ENCODE measurements at places on chromosomes 5 and 9.

GRCh38 chr5:36230151-36230790 is 11.5 kb downstream of the NADK2 start:
- DNase-seq, result no peak

GRCh38 chr5:174725991-174726601 is 1.7 kb downstream of the MSX2 start:
- DNase-seq, result no peak

DNA sequence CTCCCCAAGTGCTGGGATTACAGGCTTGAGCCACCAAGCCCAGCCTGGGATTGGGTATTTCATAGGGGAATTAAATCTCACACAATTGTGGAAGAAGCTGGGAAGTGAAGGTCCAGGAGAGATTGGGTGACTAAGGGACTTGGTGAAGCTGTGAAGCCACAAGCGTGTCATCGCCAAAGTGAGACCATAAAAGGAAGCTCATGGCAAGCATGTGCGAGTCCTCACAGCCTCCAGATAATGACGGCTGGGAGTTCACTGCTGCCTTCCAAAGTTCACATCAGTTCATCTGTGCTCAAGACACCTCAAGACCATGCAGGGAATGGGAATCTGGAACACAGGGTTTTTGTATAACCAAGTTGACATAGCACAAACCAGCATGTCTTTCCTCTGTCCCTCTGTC is 210.6 kb downstream of the MARCHF11 start:
- no peak for DNase-seq

GRCh38 chr5:35213608-35214007 is 16.7 kb downstream of the PRLR start:
- DNase-seq, result no peak

DNA sequence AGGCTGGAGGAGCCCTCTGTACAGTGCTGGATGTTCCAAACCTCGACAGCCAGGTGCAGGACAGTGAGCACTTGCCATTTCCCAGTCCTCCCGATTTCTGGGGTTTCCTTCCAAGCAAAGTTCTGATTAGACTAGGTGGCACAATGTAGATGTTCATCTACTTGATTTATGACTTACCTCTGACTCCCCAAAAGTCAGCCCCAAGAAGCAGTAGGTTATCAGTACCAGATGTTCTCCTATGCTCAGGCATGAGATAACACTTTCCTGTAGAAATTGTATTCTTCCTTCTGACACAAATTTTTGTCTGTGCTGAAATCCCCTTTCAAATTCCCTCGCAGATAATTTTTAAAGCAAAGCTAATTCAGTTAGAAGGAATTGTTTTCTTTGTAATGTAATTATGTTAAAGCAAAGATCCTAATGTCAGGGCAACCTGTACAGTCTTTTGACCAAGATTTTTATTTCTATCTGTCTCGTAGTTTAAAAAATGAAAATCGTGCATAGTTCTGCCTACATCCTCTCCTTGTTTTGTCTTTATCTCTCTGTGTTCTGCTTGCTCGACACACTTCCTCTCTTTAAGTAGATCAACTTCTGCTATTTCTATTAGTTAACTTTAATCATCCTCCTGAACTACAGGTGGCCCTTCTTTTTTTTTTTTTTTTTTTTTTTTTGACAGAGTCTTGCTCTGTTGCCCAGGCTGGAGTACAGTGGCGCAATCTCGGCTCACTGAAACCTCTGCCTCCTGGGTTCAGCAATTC is 102.4 kb upstream of the PJA2 start:
- no peak for DNase-seq

DNA sequence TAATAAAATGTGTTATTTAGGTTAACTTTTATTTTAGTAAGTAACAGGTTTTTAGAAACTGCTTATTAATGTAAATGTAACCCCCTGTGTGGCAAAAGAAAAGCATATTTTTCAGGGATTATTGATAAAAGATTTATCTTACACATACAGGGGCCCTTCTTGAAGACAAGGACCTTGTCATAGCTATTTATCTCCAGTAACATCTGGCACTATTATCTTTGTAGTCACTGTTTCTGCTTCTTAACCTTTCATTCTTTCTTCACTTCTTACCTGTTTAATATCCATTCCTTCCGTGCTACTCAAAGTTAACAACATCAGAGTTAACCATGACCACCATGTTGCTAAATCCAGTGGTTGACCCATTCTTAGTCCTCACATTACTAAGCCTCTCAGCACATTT is 117.8 kb upstream of the VCAN start:
- no peak for DNase-seq

- DNase-seq, result no peak
Measured at GRCh38 chr5:21831145-21831787, 1021.9 kb downstream of the CDH12 start.

- no peak for DNase-seq
Measured at GRCh38 chr9:113131689-113132151, 19.1 kb upstream of the SLC31A2 start.

- DNase-seq, result no peak
Measured at GRCh38 chr9:38044706-38045105, 24.3 kb downstream of the SHB start.

GRCh38 chr5:105806596-105806995 is 1864.1 kb downstream of the EFNA5 start:
- no peak for DNase-seq

DNA sequence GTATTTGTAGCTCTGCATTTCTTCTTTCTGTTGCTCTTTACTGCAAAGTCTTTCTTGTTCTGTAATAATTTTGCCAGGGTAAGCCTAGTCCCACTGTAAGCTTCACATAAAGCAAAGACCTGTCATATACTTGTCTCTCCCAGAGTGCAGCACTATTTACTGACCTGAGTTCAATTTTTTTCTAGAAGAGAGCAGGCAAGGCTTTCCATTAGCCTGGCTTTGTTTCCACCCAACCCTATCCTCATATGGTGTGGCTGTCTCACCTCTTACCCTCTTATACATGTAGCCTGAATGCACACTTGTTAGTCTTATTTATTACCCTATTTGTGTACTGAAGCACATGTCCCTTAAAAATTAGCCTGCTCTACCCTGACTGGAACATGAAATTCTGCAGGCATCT is 170.4 kb downstream of the EFNA5 start:
- no peak for DNase-seq

- DNase-seq, result no peak
Measured at GRCh38 chr5:57414191-57414590, 68.4 kb downstream of the ACTBL2 start.

- DNase-seq, result no peak
Measured at GRCh38 chr5:132591145-132591544, 34.4 kb downstream of the RAD50 start.

DNA sequence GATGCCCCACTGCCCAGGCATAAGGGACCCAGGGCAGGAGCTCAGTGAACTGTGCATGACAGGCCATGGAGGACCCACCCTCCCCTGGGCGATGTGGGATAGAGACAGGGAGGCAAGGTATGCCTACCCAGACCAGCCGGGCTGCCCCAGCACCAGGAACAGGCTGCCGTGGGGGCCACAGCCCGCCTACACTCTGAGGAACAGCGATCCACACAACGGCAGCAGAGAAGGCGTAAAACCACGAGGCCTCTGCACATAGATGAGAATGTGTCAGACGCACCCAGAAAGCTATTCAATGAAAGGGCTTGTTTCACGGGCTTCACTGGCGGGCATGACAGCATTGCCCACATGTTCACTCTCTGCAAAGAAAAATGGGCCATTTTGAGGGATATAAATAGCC is 49.5 kb downstream of the SEMA4D start:
- peak; percentile 57 for DNase-seq

DNA sequence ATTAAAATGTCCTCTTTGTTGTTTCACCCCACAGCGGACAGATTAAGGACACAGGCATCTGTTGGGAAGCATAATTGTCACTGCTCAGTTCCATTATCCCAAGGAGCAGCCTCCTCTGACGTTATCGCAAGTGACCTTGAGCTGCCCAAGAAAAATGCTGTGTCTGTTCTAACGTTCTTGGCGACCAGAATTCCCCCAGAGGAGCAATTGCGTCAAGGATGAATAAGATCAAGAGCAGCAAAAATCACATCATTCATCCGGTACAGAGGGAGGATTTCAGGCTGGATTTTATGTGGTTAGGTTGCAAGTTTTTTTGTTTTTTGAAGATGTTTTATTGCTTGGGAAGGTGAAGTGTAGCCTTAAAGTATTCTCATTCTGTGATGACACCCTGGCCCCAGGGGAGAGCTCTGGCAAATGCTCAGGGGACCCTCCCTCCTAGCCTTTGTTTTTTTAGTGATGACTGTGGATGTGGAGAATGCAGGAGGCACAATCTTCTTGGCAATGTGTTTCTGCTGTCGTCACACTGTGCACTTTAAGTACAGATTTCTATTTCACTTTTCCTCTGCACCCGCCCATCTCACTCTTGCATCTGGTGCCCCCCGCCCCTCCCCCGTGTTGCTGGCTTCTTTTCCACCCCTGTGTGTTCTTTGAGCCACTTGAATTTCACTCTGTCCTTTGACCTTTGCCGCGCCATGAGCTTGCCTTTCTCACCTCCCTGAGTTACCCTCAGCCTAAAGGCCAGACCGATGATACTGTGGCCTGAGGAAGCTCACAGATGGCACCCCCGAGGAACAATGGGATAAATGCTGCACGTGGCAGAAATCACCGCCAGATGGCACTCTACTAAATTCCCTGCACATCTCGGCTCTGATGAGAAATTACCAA is 308.5 kb downstream of the RAB3C start:
- peak; percentile 69 for DNase-seq

DNA sequence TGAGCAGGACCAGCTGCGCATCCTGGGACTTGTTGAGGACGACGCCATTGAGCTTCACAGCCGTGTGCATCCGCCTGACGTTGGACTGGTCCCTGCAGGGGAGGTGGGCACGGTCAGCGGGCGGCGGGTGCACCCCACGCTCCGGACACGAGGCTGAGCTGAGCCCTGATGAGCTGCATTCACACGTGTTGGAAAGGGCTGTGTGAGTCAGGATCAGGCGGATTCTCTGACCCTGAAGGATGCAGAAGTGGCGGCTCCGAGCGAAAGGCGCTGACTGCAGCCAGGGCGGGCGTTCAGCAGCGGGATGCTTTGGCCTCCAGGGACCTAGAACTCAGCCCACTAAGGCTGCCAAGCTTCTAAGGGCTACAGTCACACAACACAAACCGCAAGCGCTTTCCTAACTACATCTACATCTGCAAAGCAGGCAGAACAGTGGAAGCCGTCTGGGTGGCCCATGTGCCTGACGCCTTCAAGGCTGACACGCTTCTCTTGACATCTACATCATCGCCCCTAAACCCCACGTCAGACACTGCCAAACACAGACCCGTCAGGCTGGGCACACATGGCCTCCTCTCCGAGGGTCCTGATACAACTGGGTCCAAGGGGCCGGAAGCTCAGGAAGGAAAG is 44.9 kb downstream of the NKD2 start:
- no peak for DNase-seq

DNA sequence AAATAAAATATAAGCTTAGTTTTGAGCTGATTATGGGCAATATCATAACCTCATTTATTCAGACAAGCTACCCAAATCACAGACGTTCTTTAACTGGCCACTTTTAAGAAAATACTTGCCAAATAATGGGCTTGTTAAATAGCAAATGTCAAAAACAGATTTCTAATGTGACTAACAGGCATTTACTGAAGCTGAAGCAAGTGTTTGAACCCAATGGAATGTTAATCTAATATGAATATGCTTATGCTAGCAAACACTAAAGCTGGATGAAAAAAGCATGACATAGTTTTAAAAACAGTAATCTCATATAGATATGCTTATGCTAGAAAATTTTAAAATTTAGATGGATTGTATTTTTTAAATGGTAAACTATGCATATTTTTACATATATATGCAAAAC is 411.6 kb upstream of the PTGER4 start:
- DNase-seq, result no peak

DNA sequence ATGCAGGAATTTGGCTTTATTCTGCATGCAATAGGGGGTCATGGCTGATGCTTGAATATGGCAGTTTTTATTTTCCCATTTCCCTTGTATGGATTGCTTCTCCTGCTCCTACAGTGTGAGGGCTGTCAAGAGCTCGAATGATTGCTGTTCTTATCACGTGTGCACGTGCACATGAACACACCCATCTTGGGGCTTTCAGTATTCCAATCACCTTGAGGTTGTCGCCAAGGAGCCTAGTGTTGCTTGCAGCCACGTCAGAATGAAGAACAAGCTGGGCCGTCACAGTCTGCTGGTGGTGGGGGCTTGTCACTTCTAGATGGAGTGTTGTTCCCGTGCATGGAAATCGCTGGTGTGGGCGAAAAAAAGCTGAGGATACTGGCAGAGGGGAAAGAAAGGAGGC is 219.4 kb upstream of the GLRA1 start:
- no peak for DNase-seq

GRCh38 chr5:37714756-37715155 is 125.1 kb downstream of the GDNF start:
- DNase-seq, result no peak

DNA sequence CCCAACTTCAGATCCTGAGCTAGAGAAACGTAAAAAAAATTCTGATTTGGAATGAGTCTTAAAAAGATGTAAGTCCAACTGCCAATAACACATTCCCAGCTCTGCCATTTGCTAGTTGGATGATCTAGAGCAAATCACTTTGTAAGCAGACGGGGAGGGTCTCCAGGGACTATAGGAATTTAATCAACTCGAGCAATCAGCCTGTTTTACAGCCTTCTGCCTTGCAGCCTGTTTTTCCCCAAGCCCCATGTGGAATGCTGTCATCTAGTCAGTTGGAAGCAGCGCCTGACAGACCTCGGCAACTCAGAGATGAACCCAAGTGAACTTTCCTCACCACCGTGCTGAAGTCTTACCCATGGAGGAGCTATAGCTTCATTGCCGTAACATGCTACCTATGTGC is 34.8 kb upstream of the HRH2 start:
- no peak for DNase-seq

DNA sequence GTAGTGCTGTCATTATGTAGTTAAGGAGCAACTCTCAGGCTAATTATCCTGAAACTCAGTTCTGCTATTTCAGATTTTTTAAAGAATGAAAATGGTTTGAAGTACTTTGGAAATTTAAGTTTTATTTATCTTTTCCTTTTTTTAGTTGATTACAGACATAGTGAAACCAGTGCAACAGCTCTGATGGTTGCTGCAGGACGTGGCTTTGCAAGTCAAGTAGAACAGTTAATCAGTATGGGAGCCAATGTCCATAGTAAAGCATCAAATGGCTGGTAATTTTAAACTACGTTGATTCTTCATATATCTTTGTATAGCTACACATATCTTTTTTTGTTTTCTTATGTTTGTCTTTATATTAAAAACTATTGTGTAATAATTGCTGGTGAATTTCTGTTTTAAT is 34.9 kb downstream of the YTHDC2 start:
- no peak for DNase-seq

GRCh38 chr5:16886793-16887345 is 49.2 kb downstream of the MYO10 start:
- DNase-seq, result no peak

- no peak for DNase-seq
Measured at GRCh38 chr5:167264348-167264747, 1027.1 kb upstream of the WWC1 start.

GRCh38 chr5:432201-432927 is 10.6 kb upstream of the EXOC3 start:
- DNase-seq, result no peak

GRCh38 chr5:94689908-94690307 is 71.4 kb downstream of the SLF1 start:
- no peak for DNase-seq

- DNase-seq, result no peak
Measured at GRCh38 chr5:121834021-121834420, 17.7 kb upstream of the FTMT start.

Measured in activated naive CD8-positive, alpha-beta T cell treated with anti-CD3 and anti-CD28 coated beads, Interleukin-2, amount 50 U/mL, for 24 hours (primary cell).